ENCODE measurements at places on chromosomes 4 and X.

DNA sequence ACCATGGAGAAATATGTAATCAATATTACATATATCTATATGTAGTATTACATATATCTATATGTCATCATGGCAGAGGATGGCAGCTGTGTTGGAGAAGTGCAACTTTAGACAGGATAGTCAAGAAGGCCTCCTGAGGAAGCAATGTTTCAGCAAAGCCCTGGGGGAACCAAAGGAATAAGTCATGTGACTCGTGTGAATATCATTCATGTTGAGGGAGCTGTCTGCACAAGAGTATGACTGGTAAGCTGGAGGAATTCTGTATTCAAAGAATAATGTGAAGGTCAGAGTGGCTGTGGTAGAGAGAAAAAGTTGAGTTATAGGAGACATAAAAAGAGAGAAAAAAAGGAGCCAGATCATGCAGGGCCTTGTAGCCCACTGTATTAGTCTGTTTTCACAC lies 92.9 kb upstream of the EDNRA start:
- DNase-seq: no peak

DNA sequence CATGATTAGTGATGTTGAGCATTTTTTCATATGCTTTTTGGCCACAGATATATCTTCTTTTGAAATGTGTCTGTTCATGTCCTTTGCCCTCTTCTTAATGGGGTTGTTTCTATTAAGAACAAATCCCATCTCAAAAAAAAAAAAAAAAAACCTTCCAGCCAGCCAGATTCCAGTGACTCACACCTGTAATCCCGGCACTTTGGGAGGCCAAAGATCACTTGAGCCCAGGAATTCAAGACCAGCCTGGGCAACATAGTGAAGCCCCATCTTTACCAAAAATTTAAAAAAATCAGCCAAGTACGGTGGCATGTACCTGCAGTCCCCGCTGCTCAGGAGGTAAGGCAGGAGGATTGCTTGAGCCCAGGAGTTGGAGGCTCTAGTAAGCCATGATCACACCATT lies 5.1 kb downstream of the RAB33B start:
- no peak for DNase-seq

DNA sequence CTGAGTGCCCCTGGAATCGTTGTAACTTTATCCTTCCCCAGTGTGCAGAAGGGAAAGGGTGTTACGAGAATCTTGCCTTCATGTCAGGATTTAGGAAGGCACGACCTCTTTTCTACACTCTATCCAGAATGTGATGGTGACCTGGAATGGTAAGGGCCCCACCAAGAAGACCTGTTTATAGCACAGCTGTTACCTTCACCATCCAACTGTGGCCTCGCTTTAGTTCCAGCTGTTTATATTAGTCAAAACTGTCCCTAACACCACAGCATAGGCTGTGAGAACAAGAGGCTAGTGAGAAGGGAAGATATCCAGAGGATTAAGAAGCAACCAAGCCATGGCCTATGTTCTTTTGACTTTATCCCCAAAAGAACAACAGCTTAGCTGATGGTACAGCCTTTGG lies 28.0 kb downstream of the ARX start:
- no peak for DNase-seq

DNA sequence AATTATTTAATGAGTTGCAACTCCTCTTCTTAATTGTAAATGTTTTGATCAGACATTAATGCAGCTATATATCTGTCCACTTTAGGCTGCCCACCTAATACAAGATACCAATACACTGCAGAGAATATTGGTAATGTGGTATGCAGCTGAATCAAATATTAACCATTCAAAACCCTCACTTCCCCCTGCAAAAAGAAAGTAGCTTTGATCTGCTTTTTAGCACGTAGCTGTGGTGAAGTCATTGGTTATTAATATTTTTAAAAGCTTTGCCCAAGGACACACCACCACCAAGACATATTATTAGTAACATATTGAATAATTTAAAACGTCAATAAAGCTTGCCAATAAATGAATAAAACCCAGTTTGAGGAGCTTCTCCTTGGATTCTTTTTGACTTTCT lies 28.6 kb upstream of the CYP2U1 start:
- DNase-seq: no peak

DNA sequence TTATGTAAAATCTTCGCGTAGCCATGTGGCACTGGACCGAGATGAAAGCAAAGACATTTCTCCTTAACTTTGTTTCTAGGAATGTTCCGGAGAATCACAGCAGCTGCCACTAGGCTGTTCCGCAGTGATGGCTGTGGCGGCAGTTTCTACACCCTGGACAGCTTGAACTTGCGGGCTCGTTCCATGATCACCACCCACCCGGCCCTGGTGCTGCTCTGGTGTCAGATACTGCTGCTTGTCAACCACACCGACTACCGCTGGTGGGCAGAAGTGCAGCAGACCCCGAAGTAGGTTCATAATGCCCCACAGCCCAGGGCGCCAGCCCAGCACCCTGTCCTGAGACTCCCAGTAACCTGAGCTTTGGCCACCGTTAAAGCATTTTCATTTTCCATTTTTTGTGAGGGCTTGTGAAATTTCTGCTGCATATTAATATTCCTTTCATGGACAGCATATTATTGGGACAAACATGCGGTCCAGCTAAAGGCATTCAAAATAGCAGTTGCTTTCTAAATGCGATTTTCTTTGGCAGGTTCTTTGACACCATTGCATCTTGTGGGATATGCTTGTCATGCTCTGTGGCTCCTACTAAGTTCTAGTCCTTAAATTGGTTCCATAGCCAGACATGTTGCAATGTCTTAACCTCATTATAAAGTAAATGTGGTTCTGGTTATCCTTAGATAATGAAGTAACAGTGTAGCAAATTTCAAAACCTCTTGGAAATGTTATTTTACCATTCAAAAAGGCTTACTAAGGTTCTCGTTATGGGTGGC lies 49.1 kb upstream of the MSANTD1 start:
- no peak for DNase-seq

GRCh38 chrX:134747006-134747405 lies 88.7 kb upstream of the PLAC1 start:
- DNase-seq: no peak

DNA sequence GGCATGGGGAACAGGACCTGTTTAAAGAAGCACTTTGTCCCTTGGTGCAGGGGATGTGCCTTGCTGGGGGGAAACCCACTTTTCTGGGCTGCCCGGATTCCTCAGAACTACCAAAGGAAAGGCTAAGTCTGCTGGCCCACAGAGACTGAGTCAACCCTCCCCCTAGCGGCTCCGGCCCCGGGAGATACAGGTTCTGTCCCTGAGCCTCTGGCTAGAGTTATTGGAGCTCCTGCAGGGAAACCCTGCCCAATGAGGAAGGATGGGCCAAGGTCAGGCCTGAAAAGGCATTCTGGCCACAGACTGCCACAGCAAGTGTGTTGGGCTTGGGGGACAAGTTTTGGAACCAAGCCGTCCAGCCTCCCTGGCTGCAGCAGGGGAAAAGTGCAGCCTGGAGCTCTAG lies 490.9 kb upstream of the ACTRT1 start:
- no peak for DNase-seq

- no peak for DNase-seq
Measured at GRCh38 chrX:71216485-71216884, 6.5 kb upstream of the GJB1 start.

DNA sequence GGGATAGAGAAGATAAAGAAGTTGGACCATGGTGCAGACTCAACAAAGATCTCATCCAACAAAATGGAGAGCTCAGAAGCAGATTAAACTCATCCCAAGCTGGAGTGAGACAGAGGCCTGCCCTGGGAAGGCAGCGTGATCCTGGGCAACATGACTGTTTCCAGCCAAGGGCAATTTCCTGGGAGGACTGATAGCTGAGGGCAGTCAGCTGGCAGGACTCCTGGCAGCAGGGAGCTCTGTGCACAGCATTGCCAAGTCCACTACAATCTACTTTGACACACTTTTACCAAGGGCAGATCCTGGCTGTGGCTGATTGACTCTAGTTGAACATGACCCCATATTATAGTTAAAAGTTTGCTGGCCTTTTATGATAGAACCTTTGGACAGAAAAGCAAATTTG lies 357.3 kb upstream of the RASGEF1B start:
- no peak for DNase-seq

- DNase-seq: no peak
Measured at GRCh38 chr4:72094059-72094797, 62.4 kb downstream of the NPFFR2 start.

DNA sequence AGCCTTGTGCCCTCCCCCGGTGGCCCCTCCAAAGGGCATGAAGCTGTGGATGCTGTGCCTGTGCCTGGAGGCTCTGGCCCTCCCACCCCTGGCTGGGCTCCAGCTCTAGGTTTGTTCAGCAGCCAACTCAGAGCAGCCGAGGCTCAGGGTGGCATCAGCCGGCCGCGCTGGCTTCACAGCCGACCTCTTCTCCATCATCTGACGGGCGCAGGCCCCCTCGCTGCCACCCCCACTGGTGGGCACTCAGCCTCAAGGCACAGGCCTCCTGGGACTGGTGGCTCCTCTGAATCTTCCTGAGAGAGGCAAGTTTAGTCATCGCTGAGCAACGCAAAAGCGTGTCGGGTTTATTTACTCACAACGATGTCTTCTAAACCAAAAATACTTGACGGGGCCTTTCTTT lies 46.0 kb downstream of the PCGF3 start:
- no peak for DNase-seq

- DNase-seq: no peak
Measured at GRCh38 chrX:86171366-86171765, 23.1 kb downstream of the DACH2 start.

- DNase-seq: no peak
Measured at GRCh38 chr4:16199093-16199492, 27.2 kb downstream of the TAPT1 start.

DNA sequence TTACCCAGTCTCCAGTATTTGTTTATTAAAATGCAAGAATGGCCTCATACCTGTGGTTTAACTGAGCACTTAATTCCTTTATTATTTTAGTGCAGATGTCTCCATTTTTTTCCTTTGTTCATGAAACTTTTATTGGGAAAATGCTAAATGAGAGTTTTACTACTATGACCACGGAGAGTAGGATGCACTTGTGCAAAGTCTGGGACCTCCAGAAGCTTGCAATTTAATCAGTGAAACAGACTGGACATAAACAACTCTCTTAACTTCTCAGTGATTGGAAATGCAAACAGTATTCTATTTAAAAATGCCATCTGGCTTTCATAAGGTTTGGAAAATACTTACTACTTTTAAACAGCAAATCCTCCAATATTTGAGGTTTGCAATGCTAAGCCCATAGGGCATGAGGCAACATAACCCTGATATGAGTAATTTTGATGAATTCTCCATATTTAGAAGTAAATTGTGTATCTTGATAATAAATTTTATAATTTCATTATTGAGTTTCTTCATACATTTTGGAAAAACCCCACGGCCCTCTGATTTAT lies 718.7 kb upstream of the MAGEB2 start:
- DNase-seq: no peak

DNA sequence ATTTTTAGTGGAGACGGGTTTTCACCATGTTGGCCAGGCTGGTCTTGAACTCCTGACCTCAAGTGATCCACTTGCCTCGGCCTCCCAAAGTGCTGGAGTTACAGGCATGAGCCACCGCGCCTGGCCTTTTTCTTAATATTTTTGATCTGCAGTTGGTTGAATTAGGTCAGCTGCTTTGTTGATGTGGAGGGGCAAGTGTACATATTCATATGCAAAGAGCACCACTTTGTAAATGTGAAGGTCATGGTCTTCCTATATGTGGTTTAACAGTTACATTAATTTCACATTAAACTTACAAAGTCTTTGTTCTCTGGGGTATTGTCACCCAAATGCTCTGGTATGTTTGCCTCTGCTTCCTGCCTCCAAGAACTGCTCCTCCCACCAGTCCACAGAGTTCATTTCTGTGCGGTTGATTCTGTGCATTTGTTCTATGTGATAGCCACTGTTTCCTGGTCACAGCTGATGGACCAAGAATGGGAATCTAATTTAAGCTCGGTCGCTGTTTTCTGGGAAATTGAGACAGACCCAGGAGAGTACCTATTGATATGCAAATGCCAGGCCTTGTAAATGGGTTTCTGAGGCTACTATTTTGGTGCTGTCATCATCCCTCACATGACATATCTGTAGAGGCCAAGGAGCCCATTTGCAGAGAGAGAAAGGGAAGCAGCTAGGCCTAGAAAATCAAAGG lies 26.9 kb upstream of the HPSE start:
- no peak for DNase-seq

DNA sequence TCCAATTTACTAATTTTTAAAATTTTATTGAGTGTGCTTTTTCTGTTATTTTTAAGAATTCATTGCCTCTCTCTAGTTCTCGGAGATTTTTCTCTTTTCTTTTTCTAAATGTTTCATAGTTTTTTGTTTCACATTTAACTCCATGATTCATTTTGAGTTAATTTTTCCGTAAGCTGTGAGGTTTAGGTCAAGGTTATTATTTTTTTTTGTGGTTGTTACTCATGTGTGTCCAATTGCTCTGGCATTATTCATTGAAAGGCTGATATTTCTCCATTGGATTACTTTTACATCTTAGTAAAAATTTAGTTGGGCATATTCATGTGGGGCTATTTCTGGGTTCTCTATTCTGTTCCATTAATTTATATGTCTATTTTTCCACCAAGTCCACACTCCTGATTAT lies 220.8 kb downstream of the MID1IP1 start:
- DNase-seq: no peak

DNA sequence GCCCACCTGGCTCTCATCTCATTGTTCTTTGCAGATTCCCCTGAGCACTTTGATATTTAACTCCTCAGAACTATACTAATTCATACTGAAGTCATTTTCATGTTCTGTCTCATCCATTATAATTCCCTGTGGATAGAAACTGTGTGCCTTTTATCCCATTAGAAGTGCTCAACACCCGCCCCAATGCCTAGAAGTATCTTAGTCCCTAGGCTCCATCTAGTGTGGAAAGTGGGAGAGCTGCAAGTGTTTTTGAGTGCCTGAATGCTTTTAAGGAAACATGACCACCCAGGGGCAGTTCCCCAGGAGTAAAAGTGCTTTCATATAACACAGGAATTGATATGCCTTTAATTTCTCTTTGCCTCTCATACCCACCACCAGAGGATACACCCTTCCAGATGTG lies 117.0 kb downstream of the CHRDL1 start:
- DNase-seq: no peak

GRCh38 chr4:121684561-121684960 lies 12.2 kb downstream of the ANXA5 start:
- DNase-seq: no peak

DNA sequence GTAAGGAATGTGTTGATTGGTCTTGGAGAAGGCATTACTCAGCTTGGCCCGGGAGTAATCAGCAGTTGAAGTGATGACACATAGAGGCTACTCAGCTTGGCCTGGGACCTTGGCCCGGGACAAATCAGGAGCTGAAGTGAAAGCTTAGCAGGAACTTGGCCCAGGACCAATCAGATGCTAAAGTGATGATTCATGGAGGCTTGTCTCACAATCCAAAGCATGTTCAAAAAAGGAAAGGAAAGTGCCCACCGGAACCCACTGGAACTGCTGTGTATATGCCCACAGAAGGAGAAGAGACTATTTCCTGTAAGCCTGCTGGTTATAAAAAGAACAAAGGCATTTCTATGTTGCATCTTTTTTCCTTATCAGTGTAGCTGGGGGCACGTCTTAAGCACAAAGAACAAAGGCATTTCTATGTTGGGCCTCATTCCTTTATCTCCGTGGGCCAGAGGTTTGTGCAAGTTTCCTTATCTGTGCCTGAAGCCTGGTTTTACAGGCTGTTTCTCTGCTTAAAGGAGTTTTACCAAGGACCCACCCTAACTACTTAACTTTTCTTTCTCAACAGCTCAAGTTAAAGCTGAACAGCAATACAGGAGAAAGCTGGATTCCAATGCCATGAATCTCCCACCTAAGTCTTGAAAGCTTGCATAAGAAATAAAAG lies 1176.7 kb downstream of the NLGN4X start:
- no peak for DNase-seq

GRCh38 chr4:85826060-85826678 lies 351.2 kb downstream of the ARHGAP24 start:
- no peak for DNase-seq
